ENCODE measurements at places on chromosomes 3 and 15.

- DNase-seq: no peak
These were observed 17.3 kb downstream of the IGF2BP2 start for GRCh38 chr3:185807445-185808068.

DNA sequence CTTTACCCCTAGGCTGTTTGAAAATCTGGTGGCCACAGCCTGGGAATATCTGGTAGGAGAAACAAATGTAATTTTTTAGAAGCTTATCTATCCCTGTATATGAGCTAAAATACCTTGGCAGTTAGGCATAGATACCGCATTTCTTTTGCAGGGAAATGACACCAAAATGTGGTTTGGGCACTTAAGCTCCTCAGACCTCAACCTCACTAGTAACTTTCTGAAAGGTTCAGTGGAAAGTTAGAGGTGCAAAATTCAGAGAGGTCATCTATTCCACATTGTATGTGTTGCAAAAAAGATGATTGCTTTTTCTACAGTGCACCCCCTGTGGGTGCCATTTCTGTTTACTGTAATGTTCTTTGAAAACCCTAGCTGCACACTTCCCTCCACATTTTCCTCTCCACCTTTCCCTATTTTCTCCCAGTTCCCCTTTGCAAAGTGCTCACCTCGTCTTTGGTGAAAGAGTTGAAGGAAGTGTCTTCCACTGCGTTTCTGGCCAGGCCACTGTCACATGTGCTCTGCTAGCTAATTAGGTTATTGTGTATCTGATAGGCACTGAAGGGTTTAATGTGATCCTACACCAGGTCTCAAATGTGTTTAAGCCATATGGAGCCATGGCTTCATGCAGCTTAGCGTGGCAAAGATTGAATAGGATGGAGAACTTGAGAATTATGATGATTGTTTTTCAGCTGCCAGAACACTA, 1.3 kb downstream of the SACM1L start:
- DNase-seq: no peak

- no peak for DNase-seq
These were observed 2.6 kb upstream of the UBE2Q2 start for GRCh38 chr15:75840659-75841058.

- no peak for DNase-seq
These were observed 4.0 kb upstream of the RASGRF1 start for GRCh38 chr15:79094611-79095021.

DNA sequence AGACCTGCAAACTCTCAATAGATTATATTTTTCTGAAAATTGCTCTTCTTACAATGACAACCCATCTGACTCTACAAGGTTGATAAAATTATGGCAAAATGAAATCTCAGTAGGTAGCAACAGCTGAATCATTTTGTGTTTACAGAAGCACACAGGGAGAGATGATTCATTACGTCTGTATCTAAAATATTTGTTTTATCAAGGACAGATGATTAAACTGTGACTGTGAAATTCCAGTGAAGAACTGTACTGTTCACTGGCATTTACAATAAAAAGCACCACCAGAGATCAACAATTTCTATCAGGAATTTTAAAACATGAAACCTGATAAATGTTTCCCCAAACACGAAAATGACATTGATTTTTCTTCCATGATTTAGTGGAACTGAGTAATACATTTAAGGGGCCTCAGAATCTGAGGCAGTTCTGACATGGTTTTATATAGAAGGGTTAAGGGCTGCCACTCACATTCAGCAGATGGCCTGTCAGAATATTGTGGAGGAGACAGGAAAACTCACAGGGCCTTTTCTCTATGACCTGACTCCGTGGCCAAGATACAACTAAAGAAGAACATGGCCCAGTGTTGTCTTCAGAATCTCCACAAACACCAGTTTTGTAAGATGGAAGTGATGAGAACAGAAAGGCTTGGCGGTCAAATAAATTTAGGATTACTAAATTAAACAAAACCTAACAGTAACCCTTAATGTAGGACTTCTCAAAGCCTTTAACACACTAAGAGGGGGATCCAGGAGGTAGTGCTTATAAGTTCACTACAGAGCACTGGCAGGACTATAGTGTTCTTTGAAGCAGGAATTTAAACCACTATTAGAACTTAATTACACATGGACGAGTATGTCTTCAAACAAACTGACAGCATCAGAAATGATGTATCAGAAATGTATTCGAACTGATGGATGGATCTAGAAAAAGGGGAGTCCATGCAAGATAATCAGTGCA, 25.9 kb downstream of the RAD18 start:
- no peak for DNase-seq

- DNase-seq: no peak
These were observed 16.2 kb upstream of the XIRP1 start for GRCh38 chr3:39208463-39209055.

- no peak for DNase-seq
These were observed 24.5 kb downstream of the NIPA1 start for GRCh38 chr15:22810853-22811338.

DNA sequence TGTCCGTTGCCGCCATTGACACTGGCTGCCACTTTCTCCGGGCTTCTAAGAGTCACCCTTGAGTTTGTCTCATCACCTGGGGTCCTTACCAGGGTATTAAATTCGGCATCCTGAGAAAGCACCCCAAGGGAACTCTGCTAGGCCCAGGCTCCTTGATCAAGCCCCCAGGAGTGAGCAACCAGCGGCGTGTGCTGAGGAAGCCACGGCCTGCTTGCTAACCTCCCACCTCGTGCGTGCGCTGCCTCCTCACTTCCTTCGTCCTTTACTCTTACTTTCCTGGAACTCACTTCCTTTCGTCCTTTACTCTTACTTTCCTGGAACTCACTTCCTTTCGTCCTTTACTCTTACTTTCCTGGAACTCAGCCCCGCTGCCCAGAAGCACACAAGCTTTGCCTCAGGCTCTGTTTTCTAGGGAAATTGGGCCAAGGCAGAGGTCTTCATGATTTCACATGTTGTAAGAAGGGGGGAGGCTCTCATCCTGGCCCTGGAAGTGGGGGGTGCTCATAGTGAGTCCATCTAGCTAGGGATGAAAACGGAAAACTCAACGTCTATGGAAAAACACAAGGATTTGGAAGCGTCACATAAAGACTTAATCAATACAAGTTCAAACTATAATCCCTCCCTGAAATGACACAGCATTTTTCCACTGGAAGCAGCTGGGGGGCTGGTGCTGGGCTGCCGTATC, 36.7 kb upstream of the BDH1 start:
- DNase-seq: no peak

- no peak for DNase-seq
These were observed 27.2 kb downstream of the IQSEC1 start for GRCh38 chr3:13045904-13046568.

DNA sequence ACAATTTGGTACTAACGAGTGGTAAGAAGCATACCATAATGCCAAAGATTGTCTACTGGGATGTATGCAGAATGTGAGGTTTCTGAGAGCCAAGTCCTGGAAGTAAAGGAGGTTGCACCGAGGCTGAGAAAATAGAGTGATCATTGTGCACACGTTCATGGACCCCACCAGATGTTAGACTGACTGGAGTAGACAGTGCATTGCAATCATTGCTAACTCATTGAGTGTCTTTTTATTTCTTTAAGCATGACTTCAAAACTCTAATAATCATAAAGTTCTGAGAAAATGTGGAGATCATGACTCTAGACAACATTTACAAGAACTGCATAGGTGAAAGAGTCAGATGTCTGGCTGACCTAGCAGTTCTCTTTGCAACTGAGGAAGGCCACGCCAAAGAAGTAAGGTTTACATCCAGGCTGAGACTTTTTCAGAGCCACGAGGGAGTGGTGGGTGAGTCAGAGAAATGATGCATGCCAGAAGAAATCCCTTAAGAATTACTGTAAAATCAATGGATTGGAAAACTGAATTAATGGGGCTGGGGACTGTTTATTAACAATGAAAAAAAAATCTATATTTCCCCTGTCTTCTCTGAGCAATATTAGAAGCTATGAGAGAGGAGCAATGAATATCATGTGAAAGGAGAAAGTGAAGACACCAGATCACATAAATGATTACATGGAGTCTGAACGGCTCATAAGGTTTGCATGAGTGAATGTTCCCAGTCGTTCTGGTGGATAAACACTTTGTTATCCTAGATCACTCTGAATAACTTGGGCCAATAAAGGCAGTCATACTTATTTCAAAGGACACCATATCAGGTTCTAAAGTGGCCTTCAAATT, 76.0 kb upstream of the SLC25A26 start:
- no peak for DNase-seq

GRCh38 chr3:105752791-105753415, 115.9 kb downstream of the CBLB start:
- peak; percentile 74 for DNase-seq
